ENCODE measurements at places on chromosomes 7 and 10. TPM values are rescaled to one million over a fixed set of nuclear protein-coding genes. Genes with fewer than 3 reads are reported as not detected.

UBE2D4 gene
- total RNA-seq: 18.5 TPM

TCAF2 gene
- total RNA-seq: 2.5 TPM

GRCh38 chr10:49435225-49435624 lies 39.3 kb upstream of the DRGX start:
- H3K4me3 ChIP-seq: no peak overlapping the region
- no peaks in the 10 kb centered on the region for H3K27me3 ChIP-seq
- no peak for DNase-seq
- H3K27ac ChIP-seq: no peak overlapping the region
- H3K36me3 ChIP-seq: peaks cover 20% of the 10 kb centered on the region

GRCh38 chr7:16918288-16918895 lies 36.6 kb upstream of the AGR3 start:
- H3K27me3 ChIP-seq: no peaks in the 10 kb centered on the region
- H3K36me3 ChIP-seq: no peaks in the 10 kb centered on the region
- no peak for DNase-seq
- no peak overlapping the region for H3K4me3 ChIP-seq
- peaks cover 69% of the 10 kb centered on the region for H3K4me1 ChIP-seq

DNA sequence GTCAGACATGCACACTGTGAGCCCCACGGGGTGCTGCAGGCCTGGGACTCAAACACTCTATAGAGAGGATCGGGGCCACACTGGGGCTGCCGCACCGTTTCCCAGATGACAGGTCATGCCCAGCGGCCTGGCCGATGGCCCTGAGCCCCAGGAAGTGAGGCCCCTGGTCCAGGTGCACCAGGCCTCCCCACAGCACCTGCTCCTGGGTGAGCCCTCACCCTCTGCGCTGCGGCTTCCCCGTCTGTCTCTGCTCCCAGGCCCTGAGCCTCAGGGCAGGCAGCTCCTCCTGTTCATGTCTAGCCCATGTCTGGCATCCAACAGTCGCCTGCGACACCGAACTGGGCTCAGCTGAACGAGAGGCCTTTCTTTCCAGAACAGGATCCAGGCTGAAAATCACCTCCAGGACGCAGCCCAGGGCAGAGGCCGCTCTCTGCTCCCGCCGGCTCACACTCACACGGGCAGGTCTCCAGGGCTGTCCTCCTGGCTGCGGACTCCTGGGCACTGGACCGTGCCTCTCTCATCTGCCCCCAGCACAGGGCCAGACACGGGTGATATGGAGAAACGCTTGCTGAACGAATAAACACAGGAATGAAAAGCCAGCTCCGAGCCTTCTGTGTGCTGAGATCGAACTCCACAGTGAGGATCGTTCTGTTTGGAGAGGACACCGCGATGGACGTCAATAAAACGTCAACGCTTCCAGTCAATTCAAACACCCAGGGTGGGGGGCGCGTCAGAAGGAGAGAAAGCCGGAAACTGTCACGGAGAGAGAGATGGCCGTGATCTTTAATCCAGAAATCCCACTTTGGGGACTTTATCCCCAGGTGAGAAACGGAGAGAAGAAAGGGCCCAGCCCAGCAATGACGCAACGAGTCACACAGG lies 202.4 kb downstream of the ELFN1 start:
- H3K4me3 ChIP-seq: no peak overlapping the region
- H3K27me3 ChIP-seq: no peaks in the 10 kb centered on the region
- no peak for DNase-seq

GRCh38 chr10:61836888-61837754 lies 64.4 kb upstream of the ARID5B start:
- peak overlapping the region; percentile 72 for H3K27ac ChIP-seq
- peaks cover 1% of the 10 kb centered on the region for H3K36me3 ChIP-seq
- H3K4me1 ChIP-seq: peaks cover 38% of the 10 kb centered on the region
- no peak for DNase-seq
- no peaks in the 10 kb centered on the region for H3K27me3 ChIP-seq
- H3K4me3 ChIP-seq: no peak overlapping the region

Measured in osteocyte (in vitro differentiated cells).